COR-L47 (cell line): ENCODE measurements at places on chromosomes 2 and 18.

GRCh38 chr18:59318460-59319050 is at the start of gene CPLX4:
Gene CPLX4 (minus strand): TSS chr18:59318649. CDS start chr18:59318462, 187 bp downstream.
- DNase-seq: no peak

DNA sequence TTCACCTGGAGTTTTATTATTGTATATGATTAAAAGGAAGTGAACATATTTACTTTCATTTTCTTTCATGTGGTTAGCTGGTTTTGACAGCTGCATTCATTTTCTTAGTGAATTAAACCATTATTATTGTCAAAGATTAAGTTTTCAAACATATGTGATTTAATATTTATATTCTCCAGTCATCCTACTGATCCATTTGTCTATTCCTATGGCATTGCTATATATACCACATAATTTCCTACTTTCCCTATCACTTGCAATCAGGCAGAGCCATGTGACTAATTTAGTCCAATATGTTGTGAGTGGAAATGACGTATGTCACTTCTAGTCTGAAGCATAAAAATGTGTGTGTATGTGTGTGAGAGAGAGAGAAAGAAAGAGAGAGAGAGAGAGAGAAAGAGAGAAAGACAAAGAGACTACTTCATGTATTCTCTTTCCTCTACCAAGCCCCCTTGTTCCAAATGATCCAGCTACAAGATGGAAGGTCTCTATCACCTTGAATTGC is 12.0 kb upstream of the TACR1 start:
- DNase-seq: no peak

DNA sequence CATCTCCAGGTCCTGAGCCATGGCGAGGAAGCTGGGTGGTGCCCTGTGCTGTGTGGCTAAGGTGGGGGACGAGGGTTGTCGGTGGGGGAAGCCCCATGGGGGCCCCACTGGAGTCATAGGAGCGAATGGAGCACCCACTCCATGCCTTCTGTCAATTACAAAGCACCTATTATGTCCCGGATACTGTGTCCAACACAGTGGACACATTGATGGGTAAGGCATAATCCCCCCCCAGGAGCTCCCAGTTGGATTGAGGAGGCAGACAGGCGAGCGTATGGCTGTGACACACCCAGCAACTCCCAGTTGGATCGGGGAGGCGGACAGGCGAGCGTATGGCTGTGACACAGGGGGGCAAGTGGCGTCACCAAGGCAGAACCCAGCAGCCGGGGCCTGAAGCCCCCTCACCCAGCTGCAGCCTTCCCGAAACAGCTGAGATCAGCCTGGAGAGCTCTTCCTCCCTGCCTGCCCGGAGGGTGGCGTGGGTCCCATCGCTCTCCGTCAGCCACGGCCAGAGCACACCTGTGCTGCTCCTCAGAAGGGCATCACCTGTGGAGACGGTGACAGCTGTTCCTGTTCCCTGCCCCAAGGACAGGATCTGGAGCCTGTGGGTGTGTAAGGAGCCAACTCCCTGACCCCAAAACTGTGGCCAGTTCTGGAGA is 69.6 kb downstream of the HPCAL1 start:
- no peak for DNase-seq

GRCh38 chr2:149924028-149924427 is 336.5 kb upstream of the MMADHC start:
- DNase-seq: no peak

GRCh38 chr2:180705122-180705521 is 275.3 kb upstream of the UBE2E3 start:
- DNase-seq: no peak

DNA sequence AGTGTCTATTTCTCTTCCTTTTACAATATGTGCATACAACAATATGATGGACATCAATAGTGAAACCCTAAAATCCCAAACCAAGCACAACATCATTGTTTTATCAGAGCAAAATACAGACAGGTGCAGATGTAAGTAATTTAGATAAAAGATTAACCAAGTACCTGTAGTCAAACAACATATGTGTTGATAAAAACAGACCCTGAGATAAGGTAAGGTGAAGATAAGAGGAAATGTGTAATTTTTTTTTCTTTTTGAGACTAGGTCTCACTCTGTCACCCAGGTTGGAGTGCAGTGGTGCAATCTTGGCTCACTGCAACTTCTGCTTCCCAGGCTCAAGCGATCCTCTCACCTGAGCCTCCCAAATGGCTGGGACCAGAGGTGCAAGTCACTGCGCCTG is 589.8 kb downstream of the PLCL1 start:
- no peak for DNase-seq

GRCh38 chr2:156803243-156803642 is 367.1 kb downstream of the GPD2 start:
- no peak for DNase-seq

DNA sequence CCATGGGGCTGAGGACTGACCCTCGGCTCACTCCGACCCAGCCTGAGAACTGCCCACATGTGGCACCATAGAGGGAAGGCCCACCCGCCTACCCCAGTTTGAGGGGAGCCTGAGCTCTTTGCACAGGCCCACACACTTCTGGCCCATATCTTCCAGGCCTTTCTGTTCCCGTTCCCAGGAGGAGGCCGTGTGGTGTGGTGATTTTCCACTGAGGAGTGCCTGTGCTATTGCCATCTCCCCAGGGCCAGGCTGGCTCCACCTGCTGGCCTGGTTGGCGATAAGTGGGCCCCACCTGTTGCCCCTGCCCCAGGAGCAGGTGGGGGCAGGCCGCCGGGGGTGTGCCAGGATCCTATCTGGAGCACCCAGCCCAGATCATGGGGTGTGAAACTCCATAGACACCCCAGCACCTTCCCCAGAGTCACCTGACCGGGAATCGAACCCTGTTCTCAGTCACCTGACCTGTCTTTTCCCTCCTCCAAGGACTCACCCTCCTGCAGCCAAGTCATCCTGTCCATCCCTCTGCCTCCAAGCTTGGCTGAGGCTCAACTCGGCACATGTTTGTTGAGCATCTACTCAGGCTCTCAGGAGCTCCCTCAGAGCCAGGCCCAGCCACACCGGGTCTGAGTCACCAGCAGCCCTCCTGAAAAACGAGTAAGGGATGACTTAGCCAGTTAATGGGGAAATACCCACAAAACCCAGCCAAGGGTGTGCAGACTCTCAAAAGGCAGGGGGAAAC is 120.1 kb downstream of the CYP26B1 start:
- DNase-seq: no peak

GRCh38 chr2:128793404-128793803 is 474.7 kb upstream of the HS6ST1 start:
- DNase-seq: no peak

GRCh38 chr18:34397286-34397896 is 172.7 kb upstream of the NOL4 start:
- DNase-seq: no peak

DNA sequence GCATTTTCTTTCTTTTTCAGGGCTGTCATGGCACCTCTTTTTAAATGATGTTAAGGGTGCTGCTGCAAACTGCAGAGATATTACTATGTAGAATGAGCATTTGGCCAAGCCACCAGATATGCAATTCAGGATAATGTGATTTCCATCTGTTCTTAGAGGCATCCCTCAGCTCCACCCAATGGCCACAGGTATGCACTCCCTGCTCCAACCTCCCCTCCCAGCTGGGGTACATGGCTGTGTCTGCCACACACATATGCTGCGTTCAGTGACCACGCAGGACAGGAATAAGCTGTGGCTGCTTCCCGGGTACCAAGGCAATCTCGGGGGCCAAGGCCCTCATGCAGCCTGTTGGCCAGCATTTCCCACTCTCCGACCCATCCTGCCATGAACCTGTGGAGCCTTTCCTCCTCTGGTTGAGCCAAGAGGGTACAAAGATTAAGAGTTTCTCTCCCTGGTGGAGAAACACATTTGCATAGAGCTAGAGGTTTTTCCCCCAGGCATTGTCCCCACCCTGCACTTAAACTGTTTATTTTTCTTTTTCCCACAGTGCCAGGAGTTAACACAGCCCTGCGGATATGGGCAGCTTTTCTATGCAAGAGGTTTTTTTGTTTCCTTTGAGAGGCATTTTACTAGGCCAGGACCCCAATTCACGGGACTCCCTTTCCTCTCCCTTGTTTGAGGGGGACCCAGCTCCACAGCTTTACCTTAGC is 147.0 kb downstream of the GCA start:
- no peak for DNase-seq

- no peak for DNase-seq
These were observed 366.7 kb downstream of the LRRTM4 start for GRCh38 chr2:77155511-77155910.

DNA sequence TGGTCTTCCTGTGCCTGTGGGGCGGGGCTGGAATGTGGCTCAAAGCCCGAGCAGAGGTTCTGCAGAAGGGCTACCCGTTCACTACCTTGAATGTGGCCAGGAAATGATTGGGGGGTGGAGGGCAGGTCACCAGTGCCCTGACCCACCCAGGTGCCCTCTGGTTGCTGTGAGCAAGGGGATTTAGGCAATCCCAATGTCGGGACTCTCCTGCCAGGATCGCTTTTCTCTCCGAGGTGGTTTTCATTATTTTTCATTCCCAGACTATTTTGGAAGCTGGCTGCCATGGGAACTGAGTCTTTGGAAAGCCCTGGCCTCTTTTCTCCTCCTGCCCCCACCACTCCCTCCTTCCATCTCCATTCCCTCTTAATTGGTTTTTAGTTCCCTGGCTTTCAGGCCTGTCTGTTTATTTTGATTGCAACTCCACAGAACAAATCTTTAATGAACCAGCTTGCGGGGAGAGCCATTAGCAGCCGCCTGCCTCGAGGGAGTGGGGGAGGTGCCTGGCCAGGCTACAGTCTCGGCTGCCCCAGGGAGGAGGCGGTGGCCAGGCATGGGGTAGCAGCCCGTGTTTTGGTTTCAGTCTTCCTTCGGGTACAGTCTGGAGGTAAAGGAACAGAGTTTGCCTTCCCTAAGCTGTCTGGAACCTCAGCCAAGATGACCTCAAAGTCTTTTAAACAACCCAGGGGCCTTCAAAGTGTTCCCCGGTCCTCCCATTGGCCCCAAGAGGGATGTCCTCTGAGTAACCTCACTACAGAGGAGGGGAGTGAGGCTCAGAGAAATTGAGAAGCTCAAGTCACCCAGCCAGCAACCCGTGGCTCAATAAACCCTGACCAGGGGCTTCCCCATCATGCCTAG is 114.4 kb upstream of the HAAO start:
- peak; percentile 67 for DNase-seq

DNA sequence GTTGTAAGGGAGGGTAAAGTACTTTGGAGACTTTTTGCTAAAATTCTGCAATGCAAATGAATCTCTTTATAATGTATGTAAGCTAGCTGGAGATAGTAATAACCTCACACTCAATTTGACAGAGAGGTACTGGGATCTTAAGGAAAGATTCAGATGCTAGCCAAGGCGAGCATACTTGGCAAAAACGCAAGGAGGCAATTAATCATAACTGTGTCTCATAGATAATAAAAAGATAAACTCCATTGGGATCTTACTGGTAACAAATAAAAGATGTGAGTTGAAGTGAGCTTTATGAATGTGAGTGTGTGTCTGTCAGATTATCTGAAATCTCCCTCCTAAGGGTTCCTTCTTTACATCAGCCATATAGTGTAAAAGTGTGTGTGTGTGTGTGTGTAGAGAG is 533.0 kb downstream of the TMX3 start:
- DNase-seq: no peak

- no peak for DNase-seq
These were observed 262.6 kb upstream of the THUMPD2 start for GRCh38 chr2:40041422-40042382.

DNA sequence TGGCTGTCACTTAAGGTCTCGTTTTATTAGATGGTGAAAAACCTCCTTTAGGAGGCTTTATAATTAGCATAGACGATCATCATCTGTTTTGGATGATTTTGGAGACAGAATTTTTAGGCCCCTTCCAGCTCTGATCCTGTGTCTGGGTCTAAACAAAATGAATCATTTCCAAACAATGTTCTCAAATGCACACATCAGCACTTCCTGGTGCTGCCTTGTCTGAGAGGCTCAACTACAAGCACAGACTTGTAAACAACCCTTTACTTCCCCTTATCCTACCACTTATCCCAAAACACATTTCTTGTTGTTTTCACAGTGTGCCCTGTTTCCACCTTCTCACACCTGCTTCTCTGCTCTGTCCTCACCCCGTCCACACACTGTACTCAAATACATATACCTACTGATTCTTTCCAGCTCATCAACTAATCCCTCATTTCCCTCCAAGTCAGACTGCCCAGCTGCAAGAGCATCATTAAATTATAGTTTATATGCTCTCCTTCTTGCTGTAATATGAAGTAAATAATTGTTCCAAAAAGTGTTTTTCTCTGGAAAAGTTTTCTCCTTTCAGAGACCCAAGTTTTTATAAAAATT is 71.2 kb upstream of the COL3A1 start:
- DNase-seq: no peak

DNA sequence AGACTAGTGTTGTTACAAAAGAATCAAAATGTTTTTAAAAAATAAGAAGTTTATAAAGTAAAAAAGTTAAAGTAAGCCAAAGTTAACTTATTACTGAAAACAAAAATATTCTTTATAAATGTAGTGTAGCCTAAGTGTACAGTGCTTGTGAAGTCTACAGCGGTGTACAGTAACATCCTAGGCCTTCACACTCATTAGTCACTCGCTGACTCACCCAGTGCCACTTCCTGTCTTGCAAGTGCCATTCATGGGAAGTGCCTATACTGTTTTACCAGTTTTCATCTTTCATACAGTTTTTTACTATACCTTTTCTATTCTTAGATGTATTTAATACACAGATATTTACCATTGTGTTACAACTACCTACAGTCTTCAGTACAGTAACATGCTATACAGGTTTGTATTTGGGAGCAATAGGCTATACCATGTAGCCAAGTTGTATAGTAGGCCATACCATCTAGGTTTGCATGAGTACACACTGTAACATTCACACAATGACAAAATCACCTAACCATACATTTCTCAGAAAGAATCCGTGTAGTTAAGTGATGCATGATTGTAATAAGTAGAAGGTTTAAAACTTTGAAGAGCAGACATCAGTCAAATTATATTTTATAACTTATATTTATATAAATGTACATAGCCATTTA is 13.4 kb downstream of the SERPINB7 start:
- DNase-seq: no peak

- DNase-seq: no peak
These were observed 80.8 kb upstream of the COL5A2 start for GRCh38 chr2:189260361-189260814.

DNA sequence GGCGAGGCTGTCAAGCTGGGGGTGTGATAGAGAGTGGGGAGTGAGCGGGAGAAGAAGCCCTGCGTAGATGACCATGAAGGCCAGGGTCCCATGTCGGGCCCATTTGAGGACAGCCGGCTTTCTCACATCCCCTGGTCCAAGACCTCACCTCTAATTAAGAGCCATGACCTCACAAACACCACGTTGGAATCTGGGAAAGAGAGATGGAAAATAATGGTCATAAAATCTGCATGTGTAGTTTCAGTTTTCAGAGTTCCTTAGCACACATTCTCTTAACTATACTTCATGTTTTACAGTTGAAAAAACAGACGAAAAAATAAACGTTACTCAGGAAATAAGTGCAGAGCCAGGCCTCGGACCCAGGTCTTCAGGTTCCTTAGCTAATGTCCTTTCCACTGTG is 244.8 kb upstream of the SIX2 start:
- DNase-seq: no peak
